ENCODE measurements at places on chromosomes 16 and 17. TPM values are rescaled to one million over a fixed set of nuclear protein-coding genes. Genes with fewer than 3 reads are reported as not detected.

The SRCIN1 gene
- 5.7 TPM for total RNA-seq

The ITGAL gene
- total RNA-seq, result 9.5 TPM

The KRT32 gene
- total RNA-seq, result not detected

The RCVRN gene
- total RNA-seq, result not detected

The GSG1L gene
- 0.82 TPM for total RNA-seq

The STH gene
- total RNA-seq, result 0.58 TPM

The HOXB1 gene
- total RNA-seq, result not detected

The NOD2 gene
- total RNA-seq, result 2.8 TPM

The ARHGAP44 gene
- total RNA-seq, result 7.9 TPM

The STXBP4 gene
- 20.5 TPM for total RNA-seq

The TOX3 gene
- 13.0 TPM for total RNA-seq

The GDPD3 gene
- 4.7 TPM for total RNA-seq

The RNF222 gene
- not detected for total RNA-seq

The KRTAP2-1 gene
- not detected for total RNA-seq

The PRDM7 gene
- total RNA-seq, result 0.18 TPM

The EVPLL gene
- total RNA-seq, result 1.9 TPM

The ARHGDIG gene
- total RNA-seq, result 1.6 TPM

The MILR1 gene
- total RNA-seq, result 6.5 TPM

The ABI3 gene
- 5.5 TPM for total RNA-seq

The CA5A gene
- total RNA-seq, result not detected

The C1QL1 gene
- 1.1 TPM for total RNA-seq

The C16orf86 gene
- total RNA-seq, result 3.9 TPM

The PHKG2 gene
- total RNA-seq, result 22.6 TPM

The AGRP gene
- 0.47 TPM for total RNA-seq

The KLHL10 gene
- 0.12 TPM for total RNA-seq

The RHBDL1 gene
- total RNA-seq, result 2.6 TPM

The ASGR1 gene
- 5.5 TPM for total RNA-seq

The MT1E gene
- total RNA-seq, result 17.2 TPM

The BIRC5 gene
- total RNA-seq, result 18.5 TPM

The CLEC3A gene
- total RNA-seq, result not detected

The BCO1 gene
- total RNA-seq, result 3.2 TPM

The GGT6 gene
- 15.0 TPM for total RNA-seq

The OTOP3 gene
- not detected for total RNA-seq

The KIF19 gene
- total RNA-seq, result 0.23 TPM

The GLTPD2 gene
- 5.0 TPM for total RNA-seq

The KRTAP17-1 gene
- total RNA-seq, result not detected

The OTOA gene
- 0.18 TPM for total RNA-seq
